Activated T-helper 1 cell treated with anti-CD3 and anti-CD28 coated beads, Interleukin-2, amount 50 U/mL, for 16 hours (primary cell): ENCODE measurements at places on chromosomes 16 and 17.

DNA sequence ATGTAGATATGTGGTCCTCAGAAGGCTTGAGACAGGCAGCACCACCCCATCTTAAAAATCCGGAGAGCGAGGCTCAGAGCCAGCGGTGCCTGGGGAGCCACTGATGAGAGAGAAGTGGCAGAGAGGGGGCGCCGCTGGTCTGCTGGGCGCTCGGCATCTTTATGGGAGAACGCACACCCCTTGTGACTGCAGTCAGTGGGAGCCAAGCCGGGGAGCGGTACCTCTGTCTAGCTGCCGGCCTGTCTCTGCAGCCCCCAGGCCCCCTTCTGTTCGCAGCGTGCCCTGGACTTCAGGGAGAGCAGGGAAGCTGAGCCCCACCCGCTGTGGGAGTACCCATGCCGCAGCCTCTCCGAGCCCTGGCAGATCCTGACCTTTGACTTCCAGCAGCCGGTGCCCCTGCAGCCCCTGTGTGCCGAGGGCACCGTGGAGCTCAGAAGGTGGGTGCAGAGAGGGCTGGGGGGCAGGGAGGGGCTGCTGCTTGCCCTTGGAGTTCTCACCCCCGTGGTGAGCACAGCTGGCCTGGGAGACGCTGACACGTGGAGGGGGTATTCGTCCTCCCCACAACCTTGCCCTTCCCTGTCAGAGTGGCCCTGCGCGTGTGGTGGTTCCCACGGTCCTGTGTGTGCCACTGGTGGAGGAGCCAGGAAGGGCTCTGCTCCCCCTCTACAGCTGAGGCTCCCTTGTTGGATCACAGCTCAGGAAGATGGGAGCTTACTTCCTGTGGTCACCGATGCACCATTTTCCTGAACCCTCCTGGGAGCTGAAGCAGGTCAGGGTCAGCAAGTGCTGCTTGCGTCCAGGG, 44.8 kb downstream of the PRMT7 start:
- no peak for DNase-seq

DNA sequence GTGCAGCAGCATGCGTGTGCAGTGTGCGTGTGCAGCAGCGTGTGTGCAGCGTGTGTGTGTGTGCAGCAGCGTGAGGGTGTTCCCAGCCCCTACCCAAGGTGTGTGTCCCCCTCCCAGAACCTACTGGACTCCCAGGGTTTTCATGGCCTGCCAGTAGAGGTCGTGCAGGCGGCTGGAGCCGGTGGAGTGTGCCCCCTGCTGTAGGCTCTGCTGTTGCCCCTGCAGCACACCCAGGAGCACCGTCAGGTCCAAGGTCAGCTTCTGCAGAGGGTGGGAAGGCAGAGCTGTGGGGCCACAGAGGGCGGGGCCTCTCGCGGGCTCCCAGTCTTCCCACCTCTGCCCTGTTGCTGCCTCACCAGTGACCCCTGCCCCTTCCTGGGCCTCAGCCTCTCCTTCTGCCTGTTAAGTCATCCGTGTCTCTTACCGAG, 14.9 kb downstream of the MYBBP1A start:
- DNase-seq: no peak

DNA sequence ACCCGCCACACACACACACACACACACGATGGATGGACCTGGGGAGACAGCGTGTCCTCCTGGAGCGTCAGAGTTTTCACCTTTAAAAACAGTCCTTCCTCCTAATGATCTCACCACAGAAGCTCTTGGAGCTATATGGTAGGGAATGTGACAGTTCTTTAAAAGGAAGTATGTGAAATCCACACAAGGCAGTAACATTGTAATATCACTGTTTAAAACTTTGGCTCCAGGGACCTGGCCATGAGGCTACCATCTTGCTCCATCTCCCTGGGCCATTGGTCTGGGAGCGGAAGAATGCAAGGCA, 302.4 kb downstream of the SOX9 start:
- no peak for DNase-seq

GRCh38 chr16:66604376-66605176, at the start of gene CMTM3:
Gene CMTM3, plus strand, starts transcription at chr16:66604704. Its CDS starts 102 bp downstream, at chr16:66604806.
- DNase-seq: peak; percentile 47

DNA sequence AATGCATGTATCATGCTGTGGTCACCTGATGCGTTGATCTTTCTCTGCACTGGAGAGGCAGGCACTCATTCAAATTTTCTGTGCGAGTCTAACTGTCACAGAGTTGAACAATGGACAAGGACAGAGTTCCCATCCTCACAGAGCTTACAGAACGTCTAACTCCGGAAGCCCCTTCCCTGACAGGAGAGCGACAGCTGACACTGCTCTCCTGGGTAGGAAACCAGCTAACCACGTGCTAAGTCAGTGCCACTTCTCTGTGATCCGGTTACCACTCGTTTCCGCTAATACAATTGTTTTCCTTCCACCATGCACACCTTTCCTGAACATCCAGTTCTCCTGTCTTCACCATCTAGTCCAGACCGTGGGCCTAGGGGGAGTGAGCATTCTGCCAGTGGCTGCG, 11.3 kb downstream of the KLHDC4 start:
- DNase-seq: no peak

DNA sequence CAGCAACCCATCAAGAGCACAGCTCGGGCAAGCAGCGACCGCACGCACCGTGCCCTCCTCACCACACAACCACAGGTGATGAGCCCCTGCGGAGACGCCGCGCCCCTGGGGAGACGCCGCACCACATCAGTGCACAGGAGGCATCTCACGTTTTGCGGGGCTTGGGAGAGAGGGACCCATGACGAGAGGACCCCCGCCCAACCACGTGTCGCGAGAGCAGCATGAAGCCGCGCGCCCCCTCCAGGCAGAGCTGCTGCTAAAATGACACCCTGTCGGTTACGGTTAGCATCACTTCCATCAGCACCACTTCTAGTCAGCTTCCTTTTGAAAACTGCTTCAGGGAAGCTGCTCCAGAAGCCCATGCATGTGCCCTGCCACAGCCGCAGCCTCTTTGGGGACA, 45.3 kb downstream of the KLHDC4 start:
- DNase-seq: no peak

DNA sequence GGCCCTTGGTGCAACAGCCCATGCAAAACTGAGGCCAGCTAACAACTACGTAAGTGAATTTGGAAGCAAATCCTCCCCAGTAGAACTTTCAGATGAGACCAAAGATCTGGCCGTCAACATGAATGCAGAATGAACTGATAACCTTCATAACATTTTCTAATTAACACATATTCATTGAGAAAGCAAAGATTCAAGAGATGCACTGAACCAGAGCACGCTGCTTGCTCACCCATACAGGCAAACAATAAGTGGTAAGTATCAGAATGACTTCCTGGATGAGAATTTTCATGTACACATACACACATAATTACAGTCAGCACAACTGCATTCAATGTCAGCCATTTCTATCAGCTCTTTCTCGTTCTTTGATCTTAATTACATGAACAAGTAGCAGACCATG, 30.6 kb downstream of the XYLT1 start:
- no peak for DNase-seq

GRCh38 chr16:89084814-89085612, 8.6 kb upstream of the ACSF3 start:
- no peak for DNase-seq

GRCh38 chr17:7811251-7811650, 22.8 kb upstream of the KDM6B start:
- DNase-seq: no peak

DNA sequence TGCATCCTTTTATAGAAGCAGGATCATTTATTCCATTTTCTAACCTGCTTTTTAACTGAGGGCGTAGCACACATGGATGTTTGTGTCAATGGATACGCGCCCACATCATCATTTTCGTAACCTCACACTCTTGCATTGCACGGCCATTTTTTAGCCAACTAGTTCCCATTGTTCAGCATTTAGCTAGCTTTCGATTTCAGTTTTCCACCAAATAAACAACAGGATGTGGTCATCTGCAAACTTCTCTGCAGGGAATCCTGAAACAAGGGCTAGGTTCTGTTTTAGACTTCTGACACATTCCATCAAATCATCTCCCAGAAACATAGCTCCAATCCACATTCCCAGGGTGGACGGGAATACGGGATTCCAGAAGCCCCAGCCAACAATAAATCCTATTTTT, 6.4 kb downstream of the CYB561 start:
- DNase-seq: no peak

DNA sequence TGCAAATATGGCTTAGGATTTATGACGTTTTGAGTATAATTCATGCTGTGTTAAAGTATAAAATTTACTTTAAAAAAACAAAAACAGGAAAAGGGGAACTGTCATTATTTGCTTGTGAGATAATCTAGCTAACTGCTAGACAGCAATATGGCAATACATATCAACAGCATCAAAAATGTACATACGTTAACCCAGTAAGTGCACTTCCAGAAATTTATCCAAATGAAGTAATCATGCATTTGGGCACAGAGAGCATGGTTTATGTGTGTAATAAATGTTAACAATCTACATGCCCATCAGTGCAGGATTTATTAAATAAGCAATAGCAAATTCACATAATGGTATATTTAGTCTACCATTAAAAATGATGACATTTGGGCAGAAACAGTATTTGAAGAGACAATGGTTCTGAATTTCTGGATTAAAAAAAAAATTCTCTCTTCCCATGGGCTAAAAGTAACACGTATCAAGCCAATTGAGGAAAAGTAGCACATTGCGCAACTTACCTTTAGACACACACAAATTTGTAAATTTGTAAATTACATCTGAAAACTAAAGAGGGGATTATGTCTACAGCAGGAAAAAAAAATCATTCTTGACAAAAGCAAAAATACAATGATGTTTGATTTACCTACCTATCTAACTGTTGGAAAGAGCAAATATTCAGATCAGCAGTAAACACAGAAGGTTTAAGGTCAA, 80.2 kb downstream of the CACNG1 start:
- DNase-seq: no peak

- no peak for DNase-seq
Measured at GRCh38 chr17:81491761-81492160, 20.8 kb downstream of the ACTG1 start.

- no peak for DNase-seq
Measured at GRCh38 chr17:38673707-38674013, 1.1 kb downstream of the EPOP start.

DNA sequence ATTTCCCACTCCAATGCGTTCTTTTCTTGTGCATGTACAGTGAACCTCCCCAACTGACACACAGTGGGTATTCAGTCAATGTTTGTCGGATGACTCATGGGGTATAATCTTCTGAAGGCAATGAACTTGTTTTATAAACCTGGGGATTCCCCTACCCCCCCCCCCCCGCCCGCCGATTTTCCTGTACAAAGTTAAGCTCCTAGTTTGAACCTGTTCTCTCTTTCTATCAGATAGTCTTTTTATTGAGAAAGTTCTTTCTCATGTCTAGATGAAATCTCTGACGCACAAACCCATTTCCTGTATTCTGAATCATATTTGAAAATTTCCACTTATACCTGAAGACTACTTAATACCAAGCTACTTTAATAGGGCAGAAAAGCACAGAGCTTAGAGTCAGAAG, 338.3 kb downstream of the CA10 start:
- no peak for DNase-seq

DNA sequence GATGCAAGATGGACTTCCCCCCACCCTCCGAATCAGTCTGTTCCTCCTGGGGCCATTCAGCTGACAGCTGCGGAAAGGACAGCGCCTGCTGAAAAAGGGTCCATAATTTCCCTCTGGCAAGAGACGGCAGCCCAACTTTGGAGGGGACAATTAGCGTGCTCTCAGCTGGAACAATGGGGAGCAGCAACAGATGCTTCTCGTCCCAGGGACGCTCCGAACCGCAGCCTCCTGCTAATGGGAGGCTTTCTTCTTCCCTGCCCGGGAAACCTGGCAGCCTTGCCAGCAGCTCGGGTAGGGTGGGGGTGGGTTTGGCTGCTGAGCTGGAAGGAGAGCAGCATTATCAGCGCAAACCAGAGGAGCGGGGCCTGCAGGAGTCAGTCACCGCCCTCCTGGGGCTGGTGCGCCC, 500.0 kb upstream of the SALL1 start:
- no peak for DNase-seq

DNA sequence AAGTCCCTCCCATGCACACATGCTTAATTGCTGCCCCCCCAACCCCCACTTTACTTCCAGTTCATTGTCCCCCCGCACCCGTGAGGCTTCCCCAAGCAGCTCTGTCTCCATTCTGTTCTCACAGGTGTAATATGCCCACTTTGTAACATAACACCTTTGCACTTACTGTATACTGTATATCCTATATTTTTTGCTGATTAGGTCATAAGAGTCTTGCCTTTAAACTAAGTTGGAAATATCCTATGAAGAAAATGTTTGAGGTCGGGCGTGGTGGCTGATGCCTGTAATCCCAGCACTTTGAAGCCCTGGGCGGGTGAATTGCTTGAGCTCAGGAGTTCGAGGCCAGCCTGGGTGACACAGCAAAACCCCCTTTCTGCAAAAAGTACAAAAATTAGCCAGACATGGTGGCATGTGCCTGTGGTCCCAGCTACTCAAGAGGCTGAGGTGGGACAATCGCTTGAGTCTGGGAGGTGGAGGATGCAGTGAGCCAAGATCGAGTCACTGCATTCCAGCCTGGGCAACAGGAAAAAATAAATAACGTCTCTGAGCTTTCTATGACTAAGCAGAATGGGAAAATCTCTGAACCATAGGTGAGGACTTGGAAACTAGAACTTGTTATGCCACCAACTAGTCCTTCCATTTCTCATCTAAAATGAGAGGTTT, 76.1 kb downstream of the TNRC6C start:
- no peak for DNase-seq

DNA sequence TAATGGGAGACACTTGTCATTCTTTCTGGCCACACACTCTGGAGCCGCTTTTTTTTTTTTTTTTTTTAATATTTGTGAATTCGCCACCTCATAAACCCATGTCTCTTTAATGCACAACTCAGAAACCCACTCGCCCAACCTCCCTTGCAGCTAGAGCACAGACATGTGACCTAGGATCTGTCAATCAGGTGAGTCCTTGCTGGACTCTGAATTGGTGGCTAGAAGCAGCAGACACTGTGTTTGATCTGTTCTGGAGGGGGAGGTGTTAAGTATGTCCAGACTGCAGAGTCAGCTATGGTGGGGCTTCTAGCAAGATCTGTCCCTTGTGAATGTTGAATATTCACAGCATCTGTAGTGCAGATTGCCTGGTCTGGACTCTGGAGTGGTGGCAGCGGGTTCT, 112.1 kb downstream of the PRKCB start:
- DNase-seq: no peak

- no peak for DNase-seq
Measured at GRCh38 chr16:68793401-68793857, 49.9 kb upstream of the TANGO6 start.

- DNase-seq: no peak
Measured at GRCh38 chr16:339680-340079, 12.8 kb downstream of the AXIN1 start.

- no peak for DNase-seq
Measured at GRCh38 chr16:78624366-78624765, 524.9 kb downstream of the WWOX start.
